NCI-H460 (cell line): ENCODE measurements at places on chromosomes 3 and 15.

GRCh38 chr3:174216019-174216418, 643.1 kb upstream of the NAALADL2 start:
- DNase-seq, result no peak

GRCh38 chr3:23114432-23114831, 88.7 kb upstream of the UBE2E2 start:
- DNase-seq, result no peak

GRCh38 chr3:174303907-174304560, 555.1 kb upstream of the NAALADL2 start:
- DNase-seq, result no peak

DNA sequence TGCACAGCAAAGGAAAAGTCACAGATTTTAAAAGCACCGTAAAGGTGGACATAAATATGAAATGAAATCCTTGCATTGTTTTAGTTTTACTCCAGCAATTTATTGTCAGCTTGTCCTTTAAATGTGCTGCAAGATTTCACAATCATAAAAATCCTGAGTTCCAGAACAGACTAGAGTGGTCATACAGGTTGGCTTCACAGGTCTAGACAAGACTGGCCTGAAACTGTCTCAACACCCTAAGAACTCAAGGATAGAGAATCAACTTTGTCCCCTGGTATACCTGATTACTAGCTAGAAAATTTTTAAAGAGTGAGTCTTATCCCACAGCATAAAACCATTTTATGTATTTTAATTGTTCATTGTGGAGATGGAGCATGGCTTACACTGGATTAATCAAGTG, 521.7 kb upstream of the MCTP2 start:
- no peak for DNase-seq

DNA sequence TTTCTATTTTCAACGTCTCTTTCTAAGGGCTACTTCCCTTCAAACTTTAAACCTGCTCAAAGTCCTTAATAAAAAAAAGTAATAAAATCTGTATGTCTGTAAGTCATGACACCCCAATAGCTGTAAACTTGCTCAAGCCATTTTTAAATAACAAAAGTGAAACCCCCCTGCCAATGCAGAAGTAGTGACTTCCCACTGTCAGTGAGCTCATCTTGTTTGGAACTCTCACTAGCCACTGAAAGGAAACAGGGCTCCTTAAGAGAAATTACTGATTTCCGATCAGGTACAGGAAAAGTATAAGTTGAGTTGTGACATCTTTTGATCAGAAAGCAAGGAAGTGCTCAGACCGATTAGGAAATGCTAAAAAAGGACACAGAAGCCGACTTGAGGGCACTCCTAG, 27.6 kb upstream of the GPR171 start:
- DNase-seq, result no peak

DNA sequence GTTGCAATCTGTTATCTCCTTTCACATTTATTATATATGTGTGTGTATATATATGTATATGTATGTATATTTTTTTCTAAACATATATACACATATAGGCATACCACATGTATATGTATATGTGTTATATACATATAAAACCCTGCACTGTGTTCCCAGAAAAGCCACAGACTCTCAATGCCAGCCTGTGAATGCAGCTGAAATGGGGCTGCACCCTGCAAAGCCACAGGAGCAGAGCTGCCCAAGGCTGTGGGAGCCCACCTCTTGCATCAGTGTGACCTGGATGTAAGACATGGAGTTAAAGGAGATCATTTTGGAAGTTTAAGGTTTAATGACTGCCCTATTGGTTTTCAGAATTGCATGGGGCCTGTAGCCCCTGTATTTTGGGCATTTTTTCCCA, 762.3 kb upstream of the ARPP21 start:
- no peak for DNase-seq

DNA sequence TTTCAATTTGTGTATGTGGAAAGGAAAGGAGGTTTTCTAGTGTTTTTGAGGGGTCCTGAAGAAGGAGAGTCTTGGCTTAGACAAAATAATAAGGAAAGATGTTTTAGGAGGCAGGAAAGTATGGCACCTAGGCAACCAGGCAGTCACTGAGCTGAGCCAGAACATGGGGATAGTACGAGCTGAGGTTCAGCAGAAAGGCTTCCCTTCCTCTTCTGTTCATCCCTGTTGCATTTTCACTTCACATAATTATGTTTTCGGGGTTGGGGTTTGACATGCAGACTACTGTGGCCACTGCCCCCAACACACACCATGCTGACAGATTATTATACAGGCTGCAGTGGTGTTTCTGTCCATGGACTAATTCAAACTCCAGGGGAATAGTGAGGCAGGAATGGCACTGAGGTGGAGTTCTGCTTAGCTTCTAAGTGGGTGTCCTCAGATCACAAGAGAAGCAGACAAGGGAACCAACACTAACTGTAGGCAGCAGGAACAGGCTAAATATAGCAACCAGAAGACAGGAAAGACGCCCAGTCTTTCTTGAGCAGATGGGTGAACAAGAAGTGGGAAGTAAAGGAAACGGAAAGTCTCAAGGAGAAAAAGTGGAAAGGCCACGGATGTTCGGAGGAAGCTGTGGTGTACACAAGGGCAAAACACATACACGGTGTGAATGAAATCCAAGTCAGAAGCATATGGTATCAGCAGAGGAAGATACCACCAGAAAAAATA, 305.8 kb downstream of the PLCL2 start:
- no peak for DNase-seq

DNA sequence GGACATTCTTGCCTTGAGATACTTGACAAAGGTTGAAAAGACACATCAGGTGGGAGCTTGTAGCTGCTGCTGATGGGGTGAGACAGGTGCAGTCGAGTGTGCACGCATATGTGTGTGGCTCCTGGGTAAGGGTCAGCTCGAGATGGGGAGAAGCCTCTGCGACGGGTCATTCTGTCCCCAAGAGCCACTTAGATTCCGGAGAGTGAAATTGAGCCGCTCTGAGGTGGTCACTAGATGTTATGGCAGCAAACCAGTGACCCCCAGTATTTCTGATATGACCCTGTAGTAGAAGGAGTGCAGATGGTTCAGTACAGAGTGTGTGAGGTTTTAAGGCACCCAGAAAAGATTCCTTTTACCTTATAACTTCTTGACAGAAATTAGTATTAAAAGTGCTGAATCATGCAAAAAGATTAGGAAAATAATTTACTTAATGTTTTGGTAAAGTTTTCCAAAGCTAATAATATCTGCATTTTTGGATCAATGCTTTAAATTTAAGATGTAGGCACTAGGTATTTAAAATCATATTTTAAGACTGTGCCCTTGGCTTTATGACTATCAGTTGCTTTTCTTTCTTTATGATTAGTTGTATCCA, 241.9 kb upstream of the TOPAZ1 start:
- DNase-seq, result no peak

GRCh38 chr15:51030649-51031316, 63.9 kb downstream of the TNFAIP8L3 start:
- peak; percentile 12 for DNase-seq
